ENCODE measurements at places on chromosomes 5 and 9. TPM values are rescaled to one million over a fixed set of nuclear protein-coding genes. Genes with fewer than 3 reads are reported as not detected.

DNA sequence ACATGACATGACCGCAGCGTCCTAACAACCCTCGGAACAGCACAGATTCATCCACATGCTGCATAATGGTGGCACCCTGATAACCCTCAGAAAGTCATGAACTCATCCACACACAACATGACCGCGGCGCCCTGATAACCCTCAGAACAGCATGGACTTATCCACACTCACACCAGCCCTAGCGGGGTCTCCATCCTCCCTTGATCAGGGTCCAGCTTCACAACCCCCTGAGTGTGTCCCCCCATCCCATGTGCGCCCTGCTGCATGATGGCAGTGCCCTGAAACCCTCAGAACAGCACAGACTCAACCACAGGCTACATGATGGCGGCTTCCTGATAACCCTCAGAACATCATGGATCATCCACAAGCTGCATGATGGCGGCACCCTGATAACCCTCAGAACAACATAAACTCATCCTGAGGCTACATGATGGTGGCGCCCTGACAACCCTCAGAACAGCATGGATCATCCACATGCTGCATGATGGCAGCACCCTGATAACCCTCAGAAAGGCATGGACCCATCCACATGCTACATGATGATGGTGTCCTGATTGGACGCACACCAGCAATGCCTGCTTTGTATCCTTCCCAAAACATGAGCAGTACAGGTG is 28.3 kb downstream of the SLC6A3 start:
- no peak for DNase-seq

DNA sequence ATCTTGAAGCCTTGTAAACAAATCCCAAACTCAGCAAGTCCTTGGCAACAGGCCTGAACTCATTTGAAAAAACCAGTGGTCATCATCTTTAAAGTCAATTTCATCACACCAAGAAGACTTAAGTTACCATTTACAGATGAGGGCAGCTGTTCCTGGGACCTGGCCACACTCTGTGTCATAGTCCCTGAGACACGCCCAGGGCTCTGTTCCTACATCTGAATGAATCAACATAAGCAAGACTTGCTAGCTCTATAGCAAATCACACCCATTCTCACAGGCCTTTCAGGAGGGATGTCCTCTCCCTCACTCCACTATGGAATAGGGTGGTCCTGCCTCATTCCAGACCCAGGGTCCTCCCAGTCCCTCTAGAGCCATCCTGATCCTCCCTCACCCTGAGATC is 142.8 kb downstream of the NSG2 start:
- DNase-seq, result peak; percentile 25

DNA sequence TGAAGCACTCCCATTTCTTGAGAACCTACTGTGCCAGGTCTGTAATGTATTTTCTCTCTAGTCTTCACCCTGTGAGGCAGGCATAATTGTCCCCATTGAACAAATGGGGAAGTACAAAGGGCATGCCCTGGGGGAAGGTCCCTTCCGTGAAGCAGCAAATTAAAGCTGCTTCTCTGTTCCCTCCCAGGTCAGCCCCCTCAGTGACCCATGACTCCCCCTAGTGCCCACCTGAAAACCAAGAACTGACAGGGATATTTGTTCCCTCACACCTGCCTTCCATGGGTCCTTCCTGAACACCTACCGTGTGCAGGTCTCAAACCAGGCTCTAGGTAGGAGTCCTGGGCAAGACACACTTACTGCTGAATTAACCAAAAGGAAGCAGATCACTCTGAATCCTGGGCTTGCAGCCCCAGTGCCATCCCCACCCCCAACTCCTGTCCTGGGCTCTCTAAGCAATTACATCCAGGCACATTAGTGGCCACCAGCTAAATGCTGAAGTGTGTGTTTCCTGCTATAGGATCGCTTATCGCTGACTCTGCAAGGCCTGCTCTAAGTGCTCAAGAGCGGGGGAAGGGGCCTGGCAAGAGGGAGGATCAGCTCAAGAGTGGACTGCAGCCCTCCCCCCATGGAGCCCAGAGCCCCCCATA is 254.8 kb downstream of the CDK5RAP2 start:
- no peak for DNase-seq

- peak; percentile 11 for DNase-seq
These were observed 691.8 kb downstream of the MTRR start for GRCh38 chr5:8560776-8561175.

DNA sequence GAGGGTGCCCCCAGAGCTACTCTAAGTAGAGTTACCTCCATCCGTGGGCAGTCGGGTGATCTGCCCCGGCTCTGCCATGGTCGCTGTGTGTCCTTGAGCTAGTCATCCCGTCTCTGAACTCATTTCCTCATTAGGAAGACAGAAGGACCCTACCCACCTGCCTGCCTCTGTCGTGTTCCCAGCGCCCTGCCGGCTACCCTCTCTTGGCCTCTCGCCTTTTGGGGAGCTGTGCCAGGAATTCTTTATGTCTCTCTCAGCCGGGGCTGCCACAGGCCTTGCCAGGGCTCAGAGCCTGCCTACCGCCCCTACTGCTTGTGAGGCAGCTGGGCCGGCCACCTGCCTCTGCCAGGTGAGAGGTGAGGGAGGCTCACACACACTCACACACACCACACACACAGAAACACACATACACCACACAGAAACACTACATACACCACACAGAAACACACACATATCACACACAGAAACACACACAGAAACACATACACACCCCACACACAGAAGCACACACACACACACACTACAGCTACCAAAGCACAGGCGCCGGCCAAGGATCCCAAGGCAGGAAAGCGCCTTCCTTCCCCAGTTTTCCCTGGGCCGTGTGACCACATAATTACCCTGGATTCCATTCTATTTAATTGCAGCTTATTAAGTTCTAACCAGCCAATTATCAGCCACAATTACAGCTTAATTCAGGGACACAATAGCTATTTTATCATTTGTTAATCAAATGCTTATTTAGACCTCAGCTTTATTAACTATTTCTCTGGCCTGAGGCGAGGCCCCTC is 41.7 kb downstream of the UNC5A start:
- no peak for DNase-seq

GRCh38 chr9:108040783-108041182 is 551.2 kb upstream of the KLF4 start:
- DNase-seq, result peak; percentile 33

GRCh38 chr9:110213413-110214044 is 5.6 kb upstream of the C9orf152 start:
- no peak for DNase-seq

- DNase-seq, result peak; percentile 60
These were observed 164.7 kb upstream of the TARS1 start for GRCh38 chr5:33275921-33276627.

BTNL3 gene
- not detected for total RNA-seq

Data from A172 (cell line).